ENCODE measurements at places on chromosomes 1 and 21.

DNA sequence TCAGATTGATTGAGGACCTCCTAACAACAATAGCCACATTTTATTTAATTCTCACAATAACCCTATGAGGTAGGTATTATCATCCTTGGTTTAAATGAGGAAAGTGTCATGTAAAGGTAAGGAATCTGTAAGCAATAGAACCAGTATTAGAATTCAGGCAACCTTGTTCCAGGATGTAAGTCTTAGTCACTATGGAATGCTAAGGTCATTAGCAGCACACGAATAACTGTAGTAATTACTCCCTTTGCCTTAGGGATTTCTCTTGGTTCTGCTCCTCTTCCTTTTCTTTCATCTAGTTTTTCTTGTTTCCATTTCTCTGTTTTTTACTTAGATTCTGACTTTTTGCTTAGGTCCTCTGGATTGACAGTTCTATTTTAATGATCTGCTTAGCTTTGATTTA lies 23.1 kb upstream of the ATP6V1G3 start:
- no peak for DNase-seq

DNA sequence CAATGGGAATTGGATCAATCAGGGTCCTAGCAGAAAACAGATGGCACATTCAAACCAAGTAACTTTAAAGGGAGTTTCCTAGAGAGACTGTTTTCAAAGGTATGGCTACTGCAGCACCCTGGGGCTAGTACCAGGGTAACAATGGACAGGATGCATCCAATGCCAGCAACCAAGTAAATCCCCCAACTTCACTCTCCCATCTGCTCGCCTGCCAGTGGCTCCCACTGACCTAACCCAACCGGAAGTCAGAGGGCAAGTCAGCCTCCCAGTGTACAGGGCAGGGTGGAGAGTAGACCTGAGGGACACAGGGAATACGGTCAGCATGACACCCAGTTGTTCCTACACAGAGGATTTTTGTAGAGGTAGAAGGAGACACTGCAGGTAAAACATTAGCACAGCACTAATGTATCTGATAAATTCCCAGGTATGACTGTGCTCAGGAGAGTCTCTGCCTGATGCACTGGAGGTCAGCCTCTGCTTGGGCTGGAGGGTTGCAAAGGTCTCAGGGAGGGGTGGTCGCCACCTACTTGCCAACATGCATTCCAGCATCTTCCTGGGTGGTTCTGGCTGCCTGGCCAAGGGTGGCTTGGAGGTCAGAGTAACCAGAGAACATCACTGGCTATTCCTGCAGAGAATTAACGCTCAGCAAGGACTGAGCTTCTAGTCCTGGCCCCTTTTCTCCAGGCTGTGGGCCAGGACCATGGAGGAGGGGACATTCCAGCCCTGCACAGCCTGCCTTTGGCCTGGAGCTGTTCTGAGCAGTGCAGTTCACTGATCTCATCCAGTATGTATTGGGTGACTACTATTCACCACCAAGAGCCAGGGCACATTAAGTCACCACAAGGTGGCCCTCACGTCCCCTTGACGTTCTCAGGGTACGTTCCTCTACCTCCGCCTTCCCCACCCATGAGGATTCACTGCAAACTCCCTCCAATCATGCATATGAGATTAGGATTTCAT lies 5.1 kb upstream of the GJA4 start:
- no peak for DNase-seq

- DNase-seq = no peak
Measured at GRCh38 chr1:114025609-114026401, 46.5 kb downstream of the OLFML3 start.

DNA sequence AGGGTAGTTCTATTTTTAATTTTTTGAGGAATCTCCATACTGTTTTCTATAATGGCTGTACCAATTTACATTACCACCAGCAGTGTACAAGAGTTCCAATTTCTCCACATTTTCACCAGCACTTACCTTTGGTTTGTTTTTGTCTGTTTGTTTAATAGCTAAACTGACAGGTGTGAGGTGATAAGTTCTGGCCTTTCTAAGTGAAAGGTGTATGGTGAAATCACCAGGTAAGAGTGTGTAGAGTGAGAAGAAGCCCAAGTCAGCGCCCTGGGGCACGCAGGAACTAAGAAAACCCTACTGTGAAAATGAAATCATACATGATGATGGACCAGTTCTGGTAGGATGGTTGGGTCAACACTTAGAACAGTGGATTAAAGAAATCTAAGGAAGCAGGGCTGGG lies 34.5 kb downstream of the BTG3 start:
- no peak for DNase-seq

- no peak for DNase-seq
Measured at GRCh38 chr1:33191731-33192275, 10.0 kb upstream of the TRIM62 start.
